ENCODE measurements at places on chromosomes 7 and 10.

GRCh38 chr10:45199205-45199740 lies 116.1 kb downstream of the OR13A1 start:
- no peak for DNase-seq

DNA sequence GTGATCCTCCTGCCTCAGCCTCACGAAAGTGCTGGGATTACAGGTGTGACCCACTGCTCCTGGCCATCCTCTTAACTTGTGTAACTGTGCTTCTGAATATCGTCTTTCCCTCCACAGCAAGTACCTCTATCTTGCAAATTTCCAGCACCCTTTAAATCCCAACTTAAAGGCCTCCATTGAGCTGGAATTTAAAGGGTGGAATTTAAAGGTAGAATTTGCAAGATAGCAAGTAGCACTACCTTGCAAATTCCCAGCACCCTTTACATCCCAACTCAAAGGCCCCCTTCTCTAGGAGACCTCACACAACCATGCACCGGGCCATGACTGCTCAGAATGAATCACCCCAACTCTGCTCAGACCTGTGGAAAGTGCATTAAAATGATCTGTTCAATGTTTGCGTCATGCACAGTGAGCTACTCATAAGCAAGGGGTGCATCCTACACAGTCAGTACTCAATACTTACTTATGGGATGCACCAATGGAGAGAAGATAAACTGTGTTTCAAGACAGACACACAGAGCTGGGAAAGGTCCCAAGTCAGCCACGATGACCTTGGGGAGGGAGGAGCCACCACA lies 17.8 kb upstream of the SDK1 start:
- DNase-seq: no peak

- DNase-seq: no peak
These were observed 294.2 kb downstream of the IPMK start for GRCh38 chr10:57973451-57973850.

DNA sequence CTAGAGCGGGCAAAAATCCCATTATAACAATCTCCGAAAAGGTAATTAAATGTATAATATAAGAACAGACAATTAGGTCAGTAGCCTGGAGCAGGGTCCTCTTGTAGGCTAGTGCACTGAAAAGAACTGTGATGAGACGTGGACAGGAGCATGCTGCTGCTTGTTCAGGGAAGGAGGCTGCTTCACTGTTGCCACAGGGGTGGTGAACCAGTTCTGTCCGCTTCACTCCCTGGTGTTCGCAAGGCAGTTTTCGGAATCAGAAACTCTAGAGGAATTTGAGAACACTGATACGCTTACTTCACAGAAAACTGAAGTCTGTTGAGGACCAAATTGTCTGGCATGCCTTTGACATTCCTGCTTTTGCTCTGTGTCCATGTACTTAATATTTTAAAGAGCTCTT lies 17.4 kb downstream of the ZNRF2 start:
- DNase-seq: no peak

GRCh38 chr10:120926611-120927010 lies 75.4 kb downstream of the WDR11 start:
- no peak for DNase-seq

DNA sequence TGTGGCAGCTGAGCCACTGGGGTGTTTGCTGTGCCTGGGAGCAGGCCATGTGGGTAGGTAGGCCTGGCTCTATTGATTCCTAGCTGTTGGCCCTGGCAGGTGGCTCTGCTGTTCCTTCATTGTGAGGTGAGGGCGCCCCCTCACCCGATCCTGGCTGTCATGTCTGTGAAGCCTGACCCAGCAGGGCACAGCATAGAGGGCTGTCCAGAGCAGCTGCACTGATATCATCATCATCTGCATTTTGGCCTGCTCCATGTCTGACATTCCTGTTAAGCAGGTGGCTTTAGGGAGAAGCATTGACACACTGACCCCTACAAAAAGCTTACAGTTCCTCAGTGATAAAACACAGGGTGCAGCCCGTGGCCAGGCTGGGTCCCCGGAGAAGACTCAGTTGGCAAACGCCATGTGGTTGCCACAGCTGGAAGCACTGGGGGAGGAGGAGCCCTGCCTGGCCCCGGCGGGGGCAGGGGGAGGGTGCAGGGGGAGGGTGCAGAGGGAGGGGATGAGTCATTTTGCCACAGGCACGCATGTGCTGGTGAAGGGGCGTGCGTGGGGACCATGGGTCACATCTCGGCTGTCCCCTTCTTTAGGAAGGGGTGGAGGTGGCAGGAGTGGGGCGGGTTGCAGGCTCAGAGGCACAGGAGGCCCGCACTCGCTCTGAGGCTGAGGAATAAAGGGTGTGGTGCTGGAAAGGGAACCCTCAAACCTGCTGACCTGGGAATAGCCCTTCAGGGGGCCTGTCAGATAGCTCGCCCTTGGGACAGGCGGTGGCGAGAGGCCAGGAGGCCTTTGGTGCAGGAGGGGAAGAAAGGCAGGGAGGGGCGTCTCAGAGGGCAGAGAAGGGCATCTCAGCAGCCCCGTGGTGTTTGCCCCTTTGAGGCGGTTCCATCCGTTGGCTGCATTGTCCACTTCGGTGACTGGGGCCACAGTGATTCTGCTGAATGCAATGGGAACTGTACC lies 31.6 kb downstream of the IKZF1 start:
- no peak for DNase-seq

- peak; percentile 24 for DNase-seq
These were observed 559 bp upstream of the FKBP14 start for GRCh38 chr7:30027065-30027456.

Data from NCI-H460 (cell line).